GM20000 (cell line): ENCODE measurements at places on chromosomes 5 and 9.

DNA sequence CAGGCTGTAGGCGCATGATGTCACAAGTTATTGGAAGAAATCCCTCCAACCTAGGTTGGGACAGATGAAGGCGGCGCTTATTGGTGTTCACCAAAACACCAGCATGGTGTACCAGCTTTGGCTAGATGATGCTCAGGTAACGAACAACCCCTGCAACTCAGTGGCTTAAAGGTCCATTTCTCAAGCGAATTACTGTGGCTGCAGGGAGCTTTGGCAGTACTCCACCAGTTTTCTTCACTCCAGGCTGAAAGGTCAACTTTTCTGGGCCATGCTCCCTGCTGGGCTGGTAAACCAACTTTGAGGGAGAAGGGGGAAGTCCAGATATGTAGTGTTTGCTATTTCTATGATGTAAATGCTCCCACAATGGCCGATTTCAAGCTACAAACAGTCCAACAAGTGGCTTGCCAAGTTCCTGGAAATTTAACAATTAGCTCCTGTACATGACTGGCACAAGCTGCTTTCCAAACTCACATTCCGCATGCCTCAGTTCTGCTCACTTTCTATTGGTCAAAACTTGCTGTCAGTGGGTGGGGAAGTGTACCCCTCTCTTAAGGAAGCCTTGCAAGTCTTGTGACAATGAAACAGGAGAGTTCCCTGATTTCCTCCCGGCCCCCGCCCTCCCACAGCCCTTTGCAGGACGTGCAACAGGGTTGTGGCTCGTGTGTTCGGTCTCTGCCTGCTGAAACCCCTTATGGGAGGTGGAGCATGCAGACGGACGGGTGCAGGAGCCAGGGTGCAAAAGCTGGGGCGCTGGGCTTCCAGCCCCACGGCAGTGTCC lies 588 bp upstream of the ZBED3 start:
- DNase-seq, result no peak

DNA sequence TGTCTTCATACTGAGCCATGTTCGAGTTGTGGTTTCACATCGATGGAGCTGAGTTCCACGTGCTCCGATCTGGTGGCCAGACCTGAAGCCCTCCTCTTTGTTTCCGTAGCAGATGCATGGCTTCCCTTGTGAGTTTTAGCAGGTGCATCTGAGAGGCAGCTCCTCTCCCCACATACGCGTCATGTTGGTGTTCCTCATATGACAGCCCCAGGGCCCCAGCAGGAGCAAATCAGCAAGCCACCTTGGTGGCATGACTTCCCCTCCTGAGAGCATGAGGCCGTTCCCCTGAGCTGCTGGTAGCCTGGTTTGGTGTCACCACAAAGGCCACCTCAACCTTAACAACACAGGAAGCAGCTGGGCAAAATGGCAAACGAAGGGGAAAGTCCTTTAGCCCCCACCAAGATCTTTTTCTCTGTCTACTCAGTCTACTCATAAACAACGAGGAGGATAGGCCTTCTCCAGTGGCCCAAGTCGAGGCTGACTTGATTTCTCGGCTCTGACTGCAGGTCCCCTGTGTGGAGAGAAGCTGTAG lies 5.9 kb downstream of the CYFIP2 start:
- DNase-seq, result peak; percentile 84

DNA sequence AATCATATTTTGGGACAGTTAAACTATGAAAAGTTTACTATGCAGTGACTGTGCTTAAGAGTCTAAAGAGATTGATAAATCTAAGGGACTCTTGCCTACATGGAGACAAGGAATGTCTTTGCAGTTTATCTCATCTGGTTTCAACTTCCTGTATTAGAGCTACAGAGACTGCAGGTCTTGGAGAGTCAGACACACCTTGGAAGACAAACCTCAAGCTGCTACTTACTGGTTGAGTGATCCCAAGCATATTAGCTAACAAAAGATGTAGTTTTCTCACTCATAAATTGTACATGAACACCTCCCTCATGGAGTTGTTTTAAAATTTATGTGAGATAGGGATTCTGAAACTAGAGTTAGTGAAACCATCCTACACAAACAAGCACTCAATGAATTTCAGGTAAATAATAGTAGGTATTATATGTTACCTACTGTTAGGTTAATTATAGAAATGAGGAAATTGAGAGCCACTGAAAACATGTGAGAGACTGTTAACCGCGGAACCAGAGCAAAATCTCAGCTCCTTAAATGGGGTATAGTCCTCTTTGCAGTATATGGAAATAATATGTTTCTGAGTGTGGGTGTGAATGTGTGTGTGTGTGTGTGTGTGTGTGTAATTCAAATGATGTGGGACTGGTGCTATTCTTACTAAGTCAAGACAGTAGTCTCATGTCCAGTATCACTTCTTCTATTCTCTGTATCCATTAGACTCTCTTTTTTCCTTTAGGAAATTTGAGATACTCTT lies 752.1 kb downstream of the DTWD2 start:
- no peak for DNase-seq

- DNase-seq, result no peak
Observed at GRCh38 chr5:176675676-176676360, 28.5 kb downstream of the TSPAN17 start.

GRCh38 chr5:38370358-38371100 lies 112.2 kb downstream of the EGFLAM start:
- DNase-seq, result no peak

DNA sequence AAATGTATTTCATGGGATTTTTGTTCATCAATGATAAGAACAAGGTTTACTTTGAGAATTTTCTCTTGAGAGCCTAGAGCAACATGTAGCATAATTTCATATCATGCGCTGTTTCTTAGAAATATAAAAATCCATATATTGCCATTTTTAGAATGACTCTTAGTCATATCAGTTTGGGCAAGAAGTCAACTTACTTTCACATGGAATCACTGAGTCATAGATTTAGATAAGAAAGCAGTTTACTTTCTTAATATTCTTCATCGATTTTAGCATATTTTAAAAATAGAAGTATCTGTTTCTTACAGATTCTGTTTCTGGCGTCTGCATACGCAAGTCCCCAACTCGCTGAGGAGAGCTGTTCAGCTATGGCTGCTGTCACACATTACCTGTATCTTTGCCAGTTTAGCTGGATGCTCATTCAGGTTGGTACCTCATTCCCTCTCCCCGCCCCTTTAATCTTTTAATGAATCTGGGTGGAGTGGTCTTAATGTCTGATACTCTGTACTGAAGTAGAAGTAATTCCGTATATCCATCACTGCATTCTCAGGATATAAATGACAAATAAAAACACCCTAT lies 406.6 kb downstream of the ADGRV1 start:
- no peak for DNase-seq

- no peak for DNase-seq
Observed at GRCh38 chr9:93108291-93109041, 12.4 kb downstream of the CARD19 start.

- no peak for DNase-seq
Observed at GRCh38 chr5:157188270-157188669, 7.6 kb downstream of the ITK start.

GRCh38 chr9:73152543-73152844 lies 829 bp downstream of the ANXA1 start:
- DNase-seq, result no peak

- DNase-seq, result no peak
Observed at GRCh38 chr9:114613919-114614318, 2.8 kb downstream of the TMEM268 start.
